Activated naive CD8-positive, alpha-beta T cell treated with anti-CD3 and anti-CD28 coated beads for 36 hours (primary cell): ENCODE measurements at places on chromosomes 3 and 15. TPM values are rescaled to one million over a fixed set of nuclear protein-coding genes. Genes with fewer than 3 reads are reported as not detected.

The FBXW12 gene
- total RNA-seq, result not detected

The LIPC gene
- 1.5 TPM for total RNA-seq

The ROPN1 gene
- not detected for total RNA-seq

The AADACL2 gene
- not detected for total RNA-seq

The WDR93 gene
- not detected for total RNA-seq

The CFAP100 gene
- not detected for total RNA-seq

The PPM1L gene
- total RNA-seq, result 2.0 TPM

The LPCAT4 gene
- 49.9 TPM for total RNA-seq

The SLC12A1 gene
- total RNA-seq, result not detected

The TGM4 gene
- total RNA-seq, result not detected

The RASA2 gene
- 36.1 TPM for total RNA-seq

The THRB gene
- total RNA-seq, result not detected

The GPR149 gene
- total RNA-seq, result not detected

The DPPA2 gene
- not detected for total RNA-seq

The NRG4 gene
- not detected for total RNA-seq

The PFN2 gene
- total RNA-seq, result 5.2 TPM

The LIPH gene
- total RNA-seq, result not detected

The GHSR gene
- not detected for total RNA-seq

The PSMD2 gene
- 257 TPM for total RNA-seq

The ASB14 gene
- total RNA-seq, result not detected

The TRPM1 gene
- total RNA-seq, result not detected

The GOLGA8M gene
- total RNA-seq, result 1.8 TPM

The LRRC31 gene
- total RNA-seq, result not detected

The ELL3 gene
- total RNA-seq, result 2.4 TPM

The ZPLD1 gene
- total RNA-seq, result not detected
